NCI-H524 treated with DMSO at 0.1 percent for 48 hours (cell line): ENCODE measurements at places on chromosomes 6 and 20.
A peak's percentile ranks its signal among the peaks of the same experiment; 100 is the strongest.

- no peak for DNase-seq
These were observed 105.8 kb downstream of the CARMIL1 start for GRCh38 chr6:25384967-25385366.

- no peak for DNase-seq
These were observed 70.8 kb downstream of the CDKAL1 start for GRCh38 chr6:20605061-20605460.

GRCh38 chr6:17971128-17972073 is 16.0 kb downstream of the KIF13A start:
- no peak for DNase-seq

DNA sequence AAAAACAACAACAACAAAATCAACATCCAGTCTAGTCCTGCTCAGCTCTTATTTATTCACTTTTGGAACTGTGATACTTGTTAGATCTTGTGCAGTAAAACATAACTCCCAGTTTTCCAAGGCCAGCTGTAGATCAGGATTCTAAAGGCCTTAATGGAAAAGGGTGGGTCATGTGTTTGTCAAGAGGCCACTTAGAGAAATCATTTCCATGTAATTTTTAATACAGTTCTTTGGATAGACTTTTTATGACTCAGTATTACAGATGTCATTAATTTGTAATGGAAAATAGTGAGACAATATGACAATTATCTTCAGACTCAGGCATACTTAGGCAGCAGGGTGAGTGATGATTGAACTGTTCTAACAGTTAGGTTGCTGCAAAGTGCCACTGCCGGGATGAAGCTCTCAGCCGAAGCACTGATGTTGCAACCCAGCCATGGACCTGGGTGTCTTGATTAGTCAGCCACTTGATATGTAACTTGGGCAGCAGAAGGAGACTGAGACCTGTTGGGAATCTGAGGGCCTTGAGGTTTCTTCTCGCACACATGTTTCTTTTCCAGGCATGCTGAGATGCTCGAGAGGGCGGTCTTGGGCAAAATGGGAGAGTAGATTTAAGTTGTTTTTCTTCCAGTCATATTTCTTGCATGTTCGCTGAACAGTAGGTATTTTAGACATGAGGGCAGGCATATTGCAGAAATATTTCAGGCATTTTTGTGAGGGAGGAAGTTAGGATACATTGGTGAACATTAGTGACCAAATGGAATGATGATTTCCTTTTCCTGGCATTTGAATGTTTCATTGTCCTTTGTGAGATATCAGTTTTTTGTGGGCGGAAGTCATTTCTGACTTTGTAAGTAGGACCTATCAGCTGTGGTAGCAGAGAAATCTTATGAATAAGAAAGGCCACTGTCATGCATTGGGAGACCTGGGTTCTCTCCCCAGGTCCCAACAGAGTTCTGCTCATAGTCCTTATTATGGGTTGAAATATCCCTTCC is 52.3 kb downstream of the SLX4IP start:
- no peak for DNase-seq

GRCh38 chr20:21515300-21516179 is 1.7 kb upstream of the NKX2-2 start:
- DNase-seq = no peak

- DNase-seq = peak; percentile 62
These were observed 37.2 kb downstream of the SCML4 start for GRCh38 chr6:107786709-107787588.

- DNase-seq = no peak
These were observed 12.7 kb downstream of the HECA start for GRCh38 chr6:139147628-139148027.

DNA sequence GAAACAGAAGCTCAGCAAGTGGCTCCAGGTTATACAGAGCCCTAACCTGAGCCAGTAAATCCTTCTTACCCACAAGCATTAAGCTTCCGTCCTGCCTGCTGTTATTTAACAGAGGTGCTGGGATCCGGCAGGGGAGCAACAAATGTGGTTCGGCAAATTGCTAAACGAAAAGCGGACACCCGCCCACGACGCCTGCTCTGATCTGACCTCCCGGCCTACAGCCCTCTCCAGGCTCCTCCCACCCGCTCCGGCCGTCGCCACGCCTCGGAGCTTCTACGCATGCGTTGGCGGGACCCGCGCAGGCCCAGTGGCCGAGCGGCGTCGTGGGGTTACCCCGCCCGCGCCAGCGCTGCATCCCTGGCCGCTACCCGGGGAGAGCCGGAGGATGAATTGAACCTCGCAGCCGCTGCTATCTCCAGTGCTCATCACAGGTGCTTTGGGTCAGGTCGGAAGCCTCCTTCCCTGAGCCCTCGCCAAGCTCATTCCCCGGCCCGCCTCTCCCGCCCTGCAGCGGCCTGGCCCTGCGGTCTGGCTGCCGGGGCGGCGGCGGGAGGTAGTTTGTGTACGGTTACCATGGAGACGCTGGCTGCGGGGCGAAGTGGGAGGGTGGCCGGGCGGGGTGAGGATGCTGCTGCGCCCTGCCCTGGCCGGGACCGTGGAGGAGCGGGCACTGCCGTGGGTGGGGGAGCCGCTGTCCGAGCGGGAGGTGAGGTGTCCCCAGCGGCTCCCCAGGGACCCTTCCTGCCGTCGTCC is at the start of gene ARMC2:
TSS of gene ARMC2 (plus strand) at position 307 of the 753 bp plus-strand sequence. CDS start 5,846 bp downstream, outside the sequence.
- peak; percentile 47 for DNase-seq

- DNase-seq = no peak
These were observed 16.3 kb upstream of the OR2B6 start for GRCh38 chr6:27940766-27941165.

DNA sequence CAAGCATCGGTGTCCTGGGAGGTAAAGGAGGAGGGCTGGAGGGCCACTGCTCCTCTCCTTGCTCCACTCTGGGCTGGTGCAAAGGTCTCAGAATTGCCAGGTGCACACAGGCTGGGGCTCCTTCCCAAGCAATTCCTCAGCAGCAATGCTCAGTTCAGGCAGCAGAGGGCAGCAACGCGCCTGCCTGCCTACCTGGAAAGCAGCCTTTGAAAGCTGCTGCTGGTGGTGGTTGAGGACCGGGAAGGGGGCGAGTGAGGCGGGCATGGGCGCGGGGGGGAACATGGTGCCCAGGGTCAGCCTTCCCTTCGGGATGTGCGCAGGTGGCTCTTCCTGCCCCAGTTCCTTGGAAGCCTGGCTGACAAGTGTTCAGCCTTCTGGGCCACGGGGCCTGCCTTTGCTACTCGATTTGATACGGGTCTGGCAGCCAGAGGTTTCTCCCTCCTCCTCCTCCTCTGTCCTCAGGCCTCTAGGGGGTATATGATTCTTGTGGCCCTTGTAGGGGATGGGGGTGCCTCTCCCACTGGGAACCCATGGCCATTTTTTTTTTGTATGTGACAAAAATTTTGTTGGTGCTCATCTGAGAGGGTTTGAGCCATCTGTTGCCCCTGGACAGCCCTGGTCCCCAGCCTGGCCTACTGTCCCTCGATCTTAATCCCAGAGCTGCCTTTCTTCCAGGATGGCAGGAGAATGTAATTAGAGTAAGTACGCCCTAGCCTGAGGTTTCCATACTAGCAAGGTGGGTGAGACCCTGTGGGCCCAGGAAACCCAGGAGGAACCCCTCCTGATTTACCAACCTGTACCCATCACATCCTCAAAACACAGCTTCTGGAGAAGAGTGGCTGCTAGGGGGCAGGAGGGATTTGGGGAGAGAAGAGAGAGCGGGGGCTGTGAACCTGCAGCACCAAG is 20.1 kb downstream of the MRPS18A start:
- peak; percentile 63 for DNase-seq

DNA sequence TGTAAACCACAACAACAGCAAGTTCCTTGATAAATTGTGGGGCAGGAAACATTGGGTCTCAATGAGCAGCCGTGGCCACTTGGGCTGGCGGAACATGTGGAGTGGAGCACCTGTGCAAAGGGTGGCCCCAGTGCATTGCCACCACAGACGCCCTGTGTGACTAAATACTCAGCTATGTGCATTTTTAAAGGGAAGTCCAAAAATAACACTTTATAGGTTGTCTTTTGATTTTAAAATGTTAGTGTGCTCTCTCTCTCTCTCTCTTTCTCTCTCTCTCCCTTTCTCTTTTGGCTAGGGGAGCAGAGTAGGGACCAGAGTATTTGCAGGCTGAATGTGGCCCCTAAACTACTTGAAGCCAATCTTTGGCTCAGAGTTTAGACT is 236.3 kb downstream of the BCAS1 start:
- DNase-seq = no peak

GRCh38 chr6:118660218-118660569 is 8.8 kb upstream of the CEP85L start:
- peak; percentile 51 for DNase-seq

DNA sequence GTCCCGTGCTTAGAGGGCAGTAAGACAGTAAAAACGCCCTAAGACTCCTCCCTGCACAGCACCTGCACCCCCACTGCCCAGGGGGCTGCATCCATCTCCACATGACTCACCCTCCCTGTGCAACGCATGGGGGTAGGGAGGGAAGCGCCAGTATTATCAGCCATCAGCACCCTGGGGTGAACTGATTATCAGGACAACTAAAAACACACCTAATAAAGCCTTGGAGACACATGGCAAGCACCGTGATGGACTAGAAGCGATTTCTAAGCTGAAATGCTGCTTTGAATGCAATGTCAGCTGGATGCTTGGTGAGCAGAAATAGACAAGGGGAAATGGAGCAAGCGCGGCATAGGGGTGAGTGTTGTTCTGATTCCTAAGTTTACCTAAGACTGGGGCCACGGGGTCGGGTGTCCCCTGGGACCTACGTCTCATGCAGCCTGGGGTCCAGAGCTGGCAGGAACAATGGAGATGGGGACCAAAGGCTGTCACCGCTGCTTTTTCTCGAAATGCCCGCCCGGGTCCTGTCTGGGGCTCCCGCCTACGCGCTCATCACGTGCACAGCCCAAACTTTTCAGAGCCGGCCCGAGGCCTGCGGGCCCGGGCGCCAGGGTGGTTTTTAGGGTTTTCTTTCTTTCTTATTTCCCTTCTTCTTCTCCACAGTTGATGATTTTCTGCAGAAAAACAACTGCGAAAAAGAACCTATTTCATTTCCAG is 702 bp upstream of the TNFAIP3 start:
- DNase-seq = no peak

- DNase-seq = no peak
These were observed 125.3 kb downstream of the SLC16A10 start for GRCh38 chr6:111212625-111213024.

DNA sequence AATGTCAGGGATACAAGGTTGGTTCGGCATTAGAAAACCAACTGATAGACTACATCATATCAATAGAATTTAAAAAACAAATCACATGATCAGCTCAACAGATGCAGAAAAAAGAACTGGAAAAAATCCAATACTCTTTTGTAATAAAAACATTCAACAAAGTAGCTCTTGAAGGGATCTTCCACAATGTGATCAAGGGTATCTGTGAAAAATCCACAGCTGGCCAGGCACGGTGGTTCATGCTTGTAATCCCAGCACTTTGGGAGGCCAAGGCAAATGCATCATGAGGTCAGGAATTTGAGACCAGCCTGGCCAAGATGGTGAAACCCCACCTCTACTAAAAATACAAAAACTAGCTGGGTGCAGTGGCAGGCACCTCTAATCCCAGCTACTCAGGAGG is 63.1 kb downstream of the ASCC3 start:
- DNase-seq = no peak

DNA sequence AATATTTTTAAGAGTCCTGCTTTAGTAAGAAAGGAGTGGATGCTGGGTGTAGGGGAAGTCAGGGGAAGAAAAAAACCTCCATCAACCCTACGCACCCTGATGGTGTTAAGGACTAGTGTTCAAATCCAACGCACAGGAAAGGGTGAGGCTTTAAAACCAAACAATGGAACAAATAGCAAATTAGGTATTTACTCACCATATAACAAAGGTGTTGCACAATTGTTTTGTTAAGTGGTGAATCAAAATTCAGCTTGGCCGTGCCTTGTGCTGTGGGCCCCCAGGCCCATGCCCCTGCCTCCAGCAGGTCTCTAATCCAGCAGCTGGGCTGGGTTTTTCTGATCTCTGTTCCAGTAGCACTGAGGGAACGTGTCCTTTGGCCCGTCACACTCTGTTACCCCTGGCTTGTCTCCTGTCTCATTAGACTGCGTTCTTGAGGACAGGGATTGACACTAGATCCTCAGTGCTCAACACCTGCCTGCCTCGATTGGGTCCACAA is 11.8 kb downstream of the FAM83D start:
- DNase-seq = no peak

GRCh38 chr6:109007521-109007920 is 87.1 kb downstream of the SESN1 start:
- DNase-seq = no peak

- no peak for DNase-seq
These were observed 19.6 kb downstream of the FOXC1 start for GRCh38 chr6:1629316-1629715.
